ENCODE measurements at places on chromosomes 5 and 9. TPM values are rescaled to one million over a fixed set of nuclear protein-coding genes. Genes with fewer than 3 reads are reported as not detected.

ST6GALNAC4 gene
- total RNA-seq = 34.9 TPM

RGP1 gene
- 32.4 TPM for total RNA-seq

CREB3 gene
- total RNA-seq = 39.5 TPM

NEUROG1 gene
- total RNA-seq = not detected

IL9 gene
- not detected for total RNA-seq

TMEM215 gene
- total RNA-seq = not detected

Measured in aorta (tissue), 5 donors.